Fibroblast of skin of left quadriceps (primary cell): ENCODE measurements at places on chromosomes 3 and 15.

DNA sequence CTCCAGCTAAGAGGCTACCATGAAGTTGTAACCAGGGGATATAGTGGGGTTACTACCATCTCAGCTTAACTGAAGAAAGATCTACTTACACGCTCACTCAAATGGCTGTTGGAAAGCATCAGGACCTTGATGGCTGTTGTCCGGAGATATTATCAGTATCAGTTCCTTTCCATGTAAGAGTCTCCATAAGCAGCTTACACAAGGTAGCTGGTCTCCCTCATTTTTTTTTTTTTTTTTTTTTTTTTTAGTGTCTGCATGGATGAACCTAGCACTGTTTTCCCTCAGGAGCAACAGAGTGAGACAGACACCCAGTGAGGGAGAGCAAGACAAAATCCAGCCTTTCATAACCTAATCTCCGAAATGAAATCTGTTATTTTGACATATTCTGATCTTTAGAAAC is 230.9 kb downstream of the CADM2 start:
- no peak for DNase-seq

- DNase-seq = no peak
These were observed 3.7 kb downstream of the CHST13 start for GRCh38 chr3:126527455-126528211.

DNA sequence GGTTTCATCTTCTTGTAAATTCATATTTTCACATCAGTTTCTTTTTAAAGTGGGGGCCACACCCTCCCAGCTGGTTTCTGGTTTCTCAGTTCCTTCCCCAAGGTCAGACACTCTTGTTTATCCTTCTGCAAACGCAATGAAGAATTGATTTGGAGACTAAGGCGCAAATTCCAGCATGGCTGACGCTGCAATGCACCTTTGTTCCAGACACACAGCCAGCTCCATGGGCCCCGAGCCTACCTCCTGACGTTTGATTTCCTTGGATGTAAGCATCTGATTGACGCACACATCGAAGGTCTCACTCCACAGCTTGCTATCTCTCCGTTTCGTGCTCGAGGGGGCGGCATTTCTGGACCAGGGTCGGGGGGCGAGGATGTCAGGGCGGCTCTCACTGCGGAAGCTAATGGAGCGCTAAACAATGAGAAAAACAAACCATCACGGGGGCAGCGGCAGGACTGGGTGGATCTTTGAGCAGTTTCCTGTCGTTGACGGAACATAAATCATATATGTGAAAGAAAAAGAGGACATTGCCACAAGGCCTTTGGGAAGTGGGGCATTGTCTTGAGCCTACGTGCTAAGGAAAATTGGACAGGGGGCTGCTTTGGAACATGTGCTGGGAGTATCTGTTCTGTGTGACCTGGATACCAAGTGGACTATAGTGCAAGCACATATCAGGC is 46.9 kb downstream of the ARHGEF3 start:
- no peak for DNase-seq

DNA sequence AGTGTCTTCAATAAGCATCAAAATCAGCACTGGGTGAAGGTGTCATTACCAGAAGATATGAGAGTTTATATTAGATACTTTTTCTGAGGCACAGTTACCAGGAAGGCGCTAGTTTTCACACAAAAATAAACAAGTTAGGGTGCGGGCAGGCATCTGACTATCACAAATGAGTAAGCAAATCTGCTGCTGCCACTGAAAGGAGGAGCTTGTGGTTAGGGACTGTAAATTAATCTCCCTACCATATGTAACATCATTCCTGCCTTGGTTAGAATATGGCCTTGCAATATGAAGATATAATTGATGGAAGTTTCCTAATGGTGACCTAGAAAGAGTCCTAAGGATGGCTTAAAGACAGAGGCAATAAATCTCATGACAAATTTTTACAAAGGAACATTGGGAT is 19.5 kb upstream of the EID1 start:
- DNase-seq = peak; percentile 46
